Activated CD4-positive, alpha-beta T cell treated with anti-CD3 and anti-CD28 coated beads, Interleukin-2, amount 10 ng/mL, durations not matched to agents 7 days and 5 days (primary cell): ENCODE measurements at places on chromosomes 2 and 18. TPM values are rescaled to one million over a fixed set of nuclear protein-coding genes. Genes with fewer than 3 reads are reported as not detected.

POTEJ gene
- total RNA-seq, result not detected

DES gene
- total RNA-seq, result not detected

RAB17 gene
- total RNA-seq, result not detected

STEAP3 gene
- total RNA-seq, result not detected

GPATCH11 gene
- 10.3 TPM for total RNA-seq

FEV gene
- not detected for total RNA-seq

LBX2 gene
- not detected for total RNA-seq

REG1B gene
- not detected for total RNA-seq

HOXD9 gene
- not detected for total RNA-seq

LYPD1 gene
- not detected for total RNA-seq

VWA3B gene
- total RNA-seq, result not detected

PLCL1 gene
- 1.8 TPM for total RNA-seq

MEP1B gene
- not detected for total RNA-seq

RETSAT gene
- total RNA-seq, result 24.9 TPM

VPS54 gene
- 16.8 TPM for total RNA-seq

PELI1 gene
- total RNA-seq, result 25.6 TPM

MYO7B gene
- 0.60 TPM for total RNA-seq

TUBA3E gene
- not detected for total RNA-seq

CCT4 gene
- total RNA-seq, result 138 TPM

AKAIN1 gene
- not detected for total RNA-seq

CHRNG gene
- total RNA-seq, result not detected

CTAGE1 gene
- not detected for total RNA-seq

ALPG gene
- total RNA-seq, result not detected
